T-helper 22 cell (primary cell): ENCODE measurements at places on chromosomes 12 and 14.
A peak's percentile ranks its signal among the peaks of the same experiment; 100 is the strongest.

DNA sequence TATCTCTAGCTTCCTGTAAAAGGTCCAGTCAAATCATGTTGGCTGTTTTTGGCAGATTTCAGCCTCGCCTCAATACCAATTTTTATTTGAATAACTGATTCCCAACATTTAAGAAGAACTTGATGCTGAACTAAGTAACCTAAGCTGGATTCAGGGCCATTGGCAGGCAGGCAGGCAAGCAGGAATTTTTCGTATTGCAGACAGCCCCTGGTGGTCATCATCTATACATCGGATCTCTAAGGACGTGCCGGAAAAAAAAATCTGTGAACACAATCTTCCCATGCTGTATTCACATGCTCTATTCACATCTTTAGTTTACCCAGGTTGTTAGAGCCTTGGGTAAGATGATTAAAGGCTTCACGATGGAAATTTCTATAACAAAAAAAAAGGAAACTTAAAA, 7.0 kb downstream of the VCPKMT start:
- no peak for DNase-seq

- DNase-seq, result no peak
Observed at GRCh38 chr14:44162197-44162596, 344.9 kb downstream of the FSCB start.

DNA sequence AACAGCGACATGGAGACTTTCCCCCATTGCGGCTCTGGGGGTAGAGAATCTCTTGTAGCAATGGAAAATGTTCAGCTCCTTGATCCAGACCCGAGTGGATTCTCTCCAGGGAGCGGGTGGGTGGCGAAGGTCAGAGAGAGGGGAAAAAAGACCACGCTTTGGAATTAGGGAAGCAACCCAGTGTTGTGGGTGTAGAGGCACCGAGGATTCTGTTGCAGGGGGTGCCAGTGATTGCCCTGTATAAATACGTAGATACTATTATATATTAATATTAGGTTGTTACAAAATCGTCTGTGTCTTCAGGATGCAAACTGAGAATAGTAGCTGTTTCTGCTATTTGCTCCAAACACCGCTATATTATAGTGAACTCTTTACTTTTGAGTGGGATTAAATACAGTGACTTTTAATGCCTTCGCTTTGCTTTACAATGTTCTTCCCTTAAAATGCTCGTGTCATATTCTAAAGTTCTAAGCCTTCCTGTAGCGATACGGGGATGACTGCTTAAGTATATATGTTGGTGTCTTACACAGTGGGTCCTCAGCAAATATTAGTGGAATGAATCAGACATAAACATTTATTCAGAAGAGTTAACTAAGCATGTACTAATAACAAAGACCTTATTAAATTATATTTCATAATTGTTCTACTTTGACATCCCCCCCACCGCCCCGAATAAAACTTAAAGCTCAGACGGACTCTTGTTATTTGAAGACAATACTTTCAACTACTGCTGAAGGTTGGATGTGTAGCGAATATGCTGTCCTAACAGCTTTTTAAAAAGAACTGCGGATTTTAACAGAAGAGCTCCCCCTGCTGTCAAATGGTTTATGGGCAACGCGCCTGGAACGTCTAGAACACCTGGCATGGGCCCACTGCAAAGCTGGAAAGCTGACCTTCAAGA, 136.4 kb upstream of the KRAS start:
- peak; percentile 42 for DNase-seq

- DNase-seq, result no peak
Observed at GRCh38 chr12:46473634-46474329, 101.2 kb upstream of the SLC38A2 start.

DNA sequence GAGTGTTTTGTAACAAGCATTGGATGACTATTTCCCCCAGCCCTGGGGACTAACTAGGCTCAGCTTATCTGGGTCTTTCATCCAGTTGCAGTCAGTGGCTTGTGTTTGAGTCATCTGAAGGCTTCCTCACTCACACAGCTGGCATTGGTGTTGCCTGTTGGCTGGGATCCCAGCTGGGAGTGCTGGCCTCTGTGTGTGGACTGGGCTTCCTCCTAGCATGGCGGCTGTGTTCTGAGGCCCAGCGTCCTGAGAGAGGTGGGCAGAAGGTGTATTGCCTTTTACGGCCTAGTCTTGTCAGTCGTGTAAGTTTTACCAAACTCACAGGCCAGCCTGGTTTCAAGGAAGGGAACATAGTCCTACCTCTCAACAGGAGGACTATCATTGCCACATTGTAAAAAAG, 28.3 kb upstream of the PPP2R5C start:
- no peak for DNase-seq

GRCh38 chr12:61525331-61525730, 734.9 kb upstream of the USP15 start:
- no peak for DNase-seq

DNA sequence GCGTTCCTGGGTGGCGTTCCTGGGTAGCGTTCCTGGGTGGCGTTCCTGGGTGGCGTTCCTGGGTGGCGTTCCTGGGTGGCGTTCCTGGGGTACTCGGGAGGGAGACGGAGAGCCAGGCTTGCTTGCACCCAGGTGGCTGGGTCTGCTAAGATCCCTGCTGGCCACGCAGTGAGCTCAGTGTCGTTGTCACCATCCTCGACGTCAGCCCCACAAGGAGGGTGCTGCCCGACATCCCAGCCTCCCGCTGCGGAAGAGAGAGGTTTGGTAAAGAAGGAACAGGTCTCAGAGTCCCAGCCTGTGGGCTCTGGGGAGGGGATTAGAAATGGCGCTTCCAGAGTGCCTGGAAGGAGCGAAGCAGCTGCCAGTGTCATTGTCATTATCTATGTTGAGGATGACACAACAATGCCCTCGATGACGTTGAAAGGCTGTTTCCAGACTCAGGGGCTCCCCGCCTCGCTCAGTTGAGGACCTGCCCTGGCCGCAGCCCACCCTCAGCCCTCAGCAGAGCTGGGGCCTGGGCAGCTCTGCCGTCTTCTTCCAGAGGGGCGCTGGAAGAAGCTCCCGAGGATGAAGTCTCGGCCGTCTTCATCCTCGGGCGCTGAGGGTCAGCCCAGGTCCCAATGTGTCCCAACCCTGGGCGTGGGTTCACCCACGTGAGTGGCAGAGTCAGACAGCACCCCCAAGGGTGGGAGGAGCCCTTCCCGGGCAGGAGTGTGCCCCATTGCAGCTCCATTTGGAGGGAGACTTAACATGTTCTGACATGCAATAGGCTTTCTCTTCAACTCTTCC, 328.8 kb downstream of the ADGRD1 start:
- no peak for DNase-seq

- no peak for DNase-seq
Observed at GRCh38 chr12:96878704-96879103, 28.4 kb upstream of the NEDD1 start.
